ENCODE measurements at places on chromosomes 7 and 10. TPM values are rescaled to one million over a fixed set of nuclear protein-coding genes. Genes with fewer than 3 reads are reported as not detected.

- H3K27me3 ChIP-seq, result no peaks in the 10 kb centered on the region
- H3K4me3 ChIP-seq, result no peak overlapping the region
- DNase-seq, result no peak
- no peaks in the 10 kb centered on the region for H3K36me3 ChIP-seq
- H3K4me1 ChIP-seq, result peaks cover 30% of the 10 kb centered on the region
These were observed 26.7 kb downstream of the ELMO1 start for GRCh38 chr7:37421861-37422500.

PLPP4 gene
- not detected for total RNA-seq

DNA sequence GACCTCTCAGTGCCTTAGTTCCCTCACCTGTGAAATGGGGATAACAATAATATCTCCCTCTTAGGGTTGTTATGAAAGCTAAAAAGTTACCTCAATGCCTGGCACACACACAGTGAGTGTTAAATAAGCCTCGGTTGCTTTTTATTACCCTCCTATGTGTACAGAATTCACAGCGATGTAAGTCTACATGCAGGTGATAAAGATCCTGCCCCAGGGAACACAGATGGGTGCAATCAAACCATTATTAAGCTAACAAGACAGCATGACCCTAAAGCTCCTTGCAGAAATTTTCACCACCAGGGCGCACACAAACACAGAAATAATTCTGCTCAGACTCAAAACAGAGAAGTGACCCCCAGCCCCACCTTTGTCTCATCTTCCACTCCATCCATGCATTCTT lies 261.9 kb downstream of the SNX10 start:
- no peaks in the 10 kb centered on the region for H3K27me3 ChIP-seq
- DNase-seq, result no peak

GRCh38 chr10:72069751-72070526 lies 18.4 kb downstream of the SPOCK2 start:
- H3K36me3 ChIP-seq, result no peaks in the 10 kb centered on the region
- DNase-seq, result no peak
- no peaks in the 10 kb centered on the region for H3K4me1 ChIP-seq
- no peak overlapping the region for H3K27ac ChIP-seq

DNA sequence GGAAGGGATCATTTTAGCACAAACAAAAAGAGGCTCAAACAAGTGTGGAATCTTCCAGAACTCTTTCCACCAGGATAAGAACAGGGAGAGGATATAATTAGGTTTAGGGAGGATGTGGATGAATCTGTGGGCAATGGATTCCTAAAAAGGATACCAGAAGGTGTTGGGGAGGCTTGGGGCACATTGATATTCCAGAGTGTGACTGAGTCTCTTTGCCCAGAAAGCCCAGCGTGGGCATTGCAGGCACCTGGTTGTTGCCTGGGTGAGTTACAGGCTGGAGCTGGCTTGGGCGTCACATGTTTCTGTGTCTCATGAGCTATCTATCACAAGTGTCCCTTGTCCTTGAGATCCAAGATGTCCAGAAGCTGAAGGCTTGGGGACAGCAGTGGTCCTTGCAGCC lies 3.3 kb downstream of the COL26A1 start:
- no peak overlapping the region for H3K27ac ChIP-seq
- H3K36me3 ChIP-seq, result no peaks in the 10 kb centered on the region
- no peaks in the 10 kb centered on the region for H3K27me3 ChIP-seq
- H3K4me3 ChIP-seq, result no peak overlapping the region
- no peak for DNase-seq
- peaks cover 22% of the 10 kb centered on the region for H3K4me1 ChIP-seq

- H3K4me3 ChIP-seq, result no peak overlapping the region
- no peaks in the 10 kb centered on the region for H3K36me3 ChIP-seq
- no peak overlapping the region for H3K27ac ChIP-seq
- no peak for DNase-seq
These were observed 270.5 kb downstream of the POU6F2 start for GRCh38 chr7:39248041-39248691.

DNA sequence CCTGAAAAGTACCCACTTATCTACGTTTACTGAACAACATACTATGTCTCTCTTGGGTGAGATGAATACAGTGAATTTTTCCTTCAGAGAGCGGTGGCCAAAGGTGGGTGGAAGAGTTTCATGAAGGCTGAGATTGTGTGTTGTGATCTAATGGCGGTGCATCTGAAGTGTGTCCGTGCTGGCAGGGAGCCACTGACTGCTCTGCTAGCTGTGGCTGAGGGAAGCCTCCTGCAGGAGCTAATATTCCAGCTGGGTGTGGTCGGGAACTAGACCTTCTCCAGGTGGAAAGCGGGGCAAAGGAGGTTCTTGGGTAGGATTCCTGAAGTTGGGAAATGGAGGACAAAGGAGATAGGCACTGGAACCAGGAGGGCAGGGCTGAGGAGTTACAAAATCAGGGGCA lies 69.2 kb upstream of the GRB10 start:
- DNase-seq, result no peak
- no peaks in the 10 kb centered on the region for H3K27me3 ChIP-seq
- no peaks in the 10 kb centered on the region for H3K4me1 ChIP-seq
- no peaks in the 10 kb centered on the region for H3K36me3 ChIP-seq

DNA sequence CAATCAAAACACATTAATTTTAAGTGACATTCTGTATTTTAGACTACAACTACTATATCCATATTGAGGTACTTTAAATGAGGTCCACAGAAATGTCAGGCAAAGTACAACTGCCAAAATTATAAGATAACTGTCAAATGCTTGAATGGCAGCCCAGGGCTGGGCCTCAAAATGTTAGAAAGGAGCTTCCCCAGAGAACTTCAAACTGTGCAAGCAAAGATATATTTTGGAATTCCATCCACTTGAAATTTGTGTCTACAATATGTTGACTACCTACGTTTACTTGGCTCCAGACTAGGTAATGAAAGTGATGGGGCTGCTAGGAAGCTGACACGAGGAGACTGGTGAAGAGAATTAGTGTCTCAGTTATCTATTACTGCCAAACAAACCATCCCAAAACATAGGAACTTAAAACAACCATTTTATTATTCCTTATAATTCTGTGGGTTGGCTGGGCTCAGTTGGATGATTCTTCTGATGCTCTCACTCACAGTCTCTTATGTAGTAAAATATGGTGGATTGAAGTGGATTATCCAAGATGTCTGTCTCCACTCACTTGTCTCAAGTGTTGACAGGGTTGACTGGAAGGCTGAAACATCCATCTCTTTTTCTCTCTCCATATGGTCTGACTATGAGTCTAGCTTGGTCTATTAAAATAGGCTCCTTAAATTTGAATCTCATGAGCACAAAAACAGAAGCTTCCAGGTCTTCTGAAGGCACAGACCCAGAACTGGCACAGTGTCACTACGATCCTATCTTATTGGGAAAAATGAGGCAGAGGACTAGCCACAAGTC lies 74.2 kb downstream of the FZD1 start:
- H3K4me3 ChIP-seq, result no peak overlapping the region
- H3K27ac ChIP-seq, result no peak overlapping the region
- no peaks in the 10 kb centered on the region for H3K4me1 ChIP-seq
- DNase-seq, result no peak
- no peaks in the 10 kb centered on the region for H3K27me3 ChIP-seq
- no peaks in the 10 kb centered on the region for H3K36me3 ChIP-seq

GRCh38 chr10:127216786-127217185 lies 20.4 kb upstream of the INSYN2A start:
- H3K27me3 ChIP-seq, result no peaks in the 10 kb centered on the region
- H3K4me3 ChIP-seq, result no peak overlapping the region
- no peaks in the 10 kb centered on the region for H3K4me1 ChIP-seq
- no peaks in the 10 kb centered on the region for H3K36me3 ChIP-seq
- no peak overlapping the region for H3K27ac ChIP-seq

STOX1 gene
- 5.7 TPM for total RNA-seq

DNA sequence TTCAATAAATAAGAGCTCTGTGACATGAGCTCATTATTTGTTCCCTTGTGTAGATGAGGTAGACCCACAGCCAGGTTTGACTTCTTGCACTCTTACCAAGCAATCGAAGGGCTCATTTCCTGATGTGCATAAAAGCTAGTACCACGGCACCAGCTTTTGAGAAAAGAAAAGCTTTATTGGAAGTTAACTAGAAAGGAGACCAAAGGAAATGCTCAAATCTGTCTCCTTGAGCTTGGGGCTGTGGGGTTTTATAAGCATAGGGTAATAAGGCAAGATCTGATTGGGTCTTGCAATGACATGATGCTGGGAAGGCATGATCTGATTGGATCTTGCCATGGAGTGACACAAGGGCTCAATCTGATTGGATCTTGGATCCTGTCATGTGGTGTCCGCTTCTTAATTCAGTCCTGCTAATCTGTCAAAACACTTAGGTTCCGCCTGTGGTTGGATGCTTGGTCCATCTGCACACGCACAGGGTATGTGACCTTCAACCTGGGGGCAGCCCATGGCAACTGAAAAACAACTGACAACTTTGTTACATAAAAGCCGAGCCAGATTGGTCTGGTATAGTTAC lies 47.8 kb upstream of the FRMD4A start:
- no peak overlapping the region for H3K27ac ChIP-seq
- H3K36me3 ChIP-seq, result no peaks in the 10 kb centered on the region
- no peaks in the 10 kb centered on the region for H3K27me3 ChIP-seq

PIK3AP1 gene
- total RNA-seq, result 21.3 TPM

DNA sequence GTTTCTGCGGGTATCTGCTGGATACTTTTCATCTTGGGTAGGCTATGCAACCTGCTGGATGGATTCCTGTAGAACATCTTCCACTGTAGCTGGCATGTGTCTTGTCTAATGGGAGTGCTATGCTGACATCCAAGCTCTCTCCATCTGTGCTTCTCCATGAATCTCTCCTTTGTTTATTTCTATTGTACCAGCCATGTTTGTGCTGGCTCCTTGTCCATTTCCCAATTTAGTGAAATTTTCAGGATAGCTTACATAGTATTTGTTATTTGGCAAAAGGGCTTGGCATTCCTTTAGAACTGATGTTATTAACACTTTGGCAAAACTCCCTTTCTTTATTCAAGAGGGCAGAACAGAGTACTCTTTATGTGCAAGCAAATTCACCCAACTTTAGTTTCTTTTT lies 198.0 kb downstream of the CSTF2T start:
- no peak for DNase-seq
- no peak overlapping the region for H3K27ac ChIP-seq
- no peak overlapping the region for H3K4me3 ChIP-seq
- no peaks in the 10 kb centered on the region for H3K4me1 ChIP-seq
- no peaks in the 10 kb centered on the region for H3K27me3 ChIP-seq

GRCh38 chr7:2724453-2725177 lies 36.6 kb downstream of the AMZ1 start:
- no peaks in the 10 kb centered on the region for H3K36me3 ChIP-seq
- H3K27ac ChIP-seq, result no peak overlapping the region
- H3K27me3 ChIP-seq, result no peaks in the 10 kb centered on the region
- H3K4me1 ChIP-seq, result peaks cover 11% of the 10 kb centered on the region

- peaks cover 11% of the 10 kb centered on the region for H3K36me3 ChIP-seq
- peak within 1 kb of the TSS; percentile 81 for H3K27ac ChIP-seq
- DNase-seq, result no peak
These were observed at the start of gene GIMAP2 for GRCh38 chr7:150685219-150686029. TSS of gene GIMAP2 (plus strand) at chr7:150685706. CDS start at chr7:150687060, 1,354 bp downstream.

- no peaks in the 10 kb centered on the region for H3K27me3 ChIP-seq
- H3K36me3 ChIP-seq, result no peaks in the 10 kb centered on the region
- H3K27ac ChIP-seq, result peak overlapping the region; percentile 97
- peaks cover 15% of the 10 kb centered on the region for H3K4me1 ChIP-seq
- DNase-seq, result no peak
- H3K4me3 ChIP-seq, result no peak overlapping the region
These were observed 1.5 kb downstream of the BZW2 start for GRCh38 chr7:16647435-16647960.

DNA sequence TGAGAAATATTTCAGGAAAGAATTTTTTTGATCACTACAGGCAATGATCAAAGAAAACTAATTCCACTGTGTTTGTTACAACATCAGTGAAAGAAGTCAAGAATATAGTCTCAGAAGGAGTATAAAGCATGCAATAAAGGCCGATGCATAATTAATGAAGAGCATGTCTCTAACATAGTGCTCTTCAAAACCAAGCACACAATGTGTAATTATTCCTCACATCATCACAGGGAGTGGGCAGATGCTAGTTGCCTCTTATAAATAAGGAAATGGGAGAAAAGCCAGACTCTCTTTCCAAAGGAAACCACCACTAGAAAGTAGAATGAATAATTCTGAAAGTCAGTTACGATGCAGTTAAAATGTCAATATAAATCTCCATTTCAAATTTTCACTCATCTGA lies 220.1 kb downstream of the TEX36 start:
- H3K4me1 ChIP-seq, result no peaks in the 10 kb centered on the region
- H3K36me3 ChIP-seq, result no peaks in the 10 kb centered on the region
- no peak overlapping the region for H3K27ac ChIP-seq
- H3K27me3 ChIP-seq, result no peaks in the 10 kb centered on the region

DNA sequence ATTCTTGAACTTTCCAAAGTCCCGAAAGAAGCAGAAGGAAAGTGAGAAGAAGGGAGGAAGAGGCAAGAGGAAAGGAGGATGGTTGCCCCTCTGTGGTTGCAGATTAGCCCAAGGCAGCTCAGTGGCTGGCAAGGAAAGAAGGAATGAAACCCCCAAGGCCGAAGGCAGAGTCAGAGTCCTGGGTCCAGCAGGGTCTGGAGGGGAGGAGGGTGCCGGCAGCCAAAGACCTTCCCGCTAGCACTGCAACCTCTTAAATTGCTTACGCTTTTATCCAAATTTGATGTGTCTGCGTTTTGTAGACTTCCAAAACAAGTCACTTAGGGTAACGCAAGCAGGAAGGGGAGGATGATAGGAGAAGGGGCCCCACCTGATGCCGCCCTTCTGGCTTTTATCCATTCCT lies 7.4 kb upstream of the PFKP start:
- no peaks in the 10 kb centered on the region for H3K27me3 ChIP-seq
- no peaks in the 10 kb centered on the region for H3K36me3 ChIP-seq
- H3K4me1 ChIP-seq, result no peaks in the 10 kb centered on the region
- DNase-seq, result no peak

DNA sequence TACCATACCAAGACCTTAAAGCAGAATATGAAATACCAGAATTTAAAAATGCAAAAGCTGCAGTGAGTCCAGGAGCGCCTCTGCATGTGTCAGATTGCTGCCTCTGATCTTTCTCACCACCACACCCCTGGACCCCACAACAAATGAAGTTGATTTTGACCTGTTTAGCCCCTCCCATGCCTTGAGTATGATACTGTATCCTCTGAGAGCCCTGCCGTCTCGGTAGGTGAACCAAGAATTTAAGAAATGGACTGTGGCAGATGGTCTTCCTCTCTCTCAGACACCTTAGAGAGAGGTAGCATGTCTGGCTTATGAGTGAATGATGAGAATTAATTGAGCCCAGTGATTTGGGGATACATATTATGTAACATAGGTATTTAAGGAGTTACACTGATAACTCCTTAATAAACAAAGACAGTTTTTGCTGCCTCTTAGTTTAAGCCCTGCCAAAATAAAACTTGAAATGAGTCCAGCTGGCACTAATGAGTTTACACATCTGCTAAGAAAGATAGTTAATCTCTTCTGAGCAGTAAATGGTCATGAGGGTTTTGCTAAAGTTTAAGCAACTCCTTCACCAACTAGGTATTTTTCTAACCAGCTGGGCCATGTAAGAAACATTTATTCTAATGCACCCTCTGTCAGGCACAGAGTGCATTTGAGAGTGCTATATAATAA lies 4.5 kb upstream of the TFPI2 start:
- H3K36me3 ChIP-seq, result no peaks in the 10 kb centered on the region
- no peak overlapping the region for H3K4me3 ChIP-seq
- no peak for DNase-seq
- no peaks in the 10 kb centered on the region for H3K4me1 ChIP-seq
- H3K27ac ChIP-seq, result no peak overlapping the region

All from tibial nerve (tissue), 4 donors.